ENCODE measurements at places on chromosomes 1 and 21.

DNA sequence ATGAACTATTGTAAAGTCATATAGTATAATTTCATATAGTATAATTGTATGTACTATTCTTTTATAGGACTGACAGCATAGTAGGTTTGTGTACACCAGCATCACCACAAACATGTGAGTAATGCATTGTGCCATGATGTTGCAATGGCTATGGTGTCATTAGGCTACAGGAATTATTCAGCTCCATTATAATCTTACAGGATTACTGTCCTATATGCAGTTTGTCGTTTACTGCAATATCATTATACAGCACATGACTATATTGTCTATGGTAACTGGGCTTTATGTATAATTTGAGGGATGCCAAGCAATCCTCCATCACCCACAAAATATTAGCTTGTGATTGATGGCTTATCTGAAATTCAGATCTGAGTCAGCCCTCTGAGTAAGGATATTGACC lies 54.2 kb upstream of the PBX1 start:
- no peak for DNase-seq

GRCh38 chr1:207883104-207883651 lies 27.7 kb downstream of the CD34 start:
- DNase-seq, result no peak

DNA sequence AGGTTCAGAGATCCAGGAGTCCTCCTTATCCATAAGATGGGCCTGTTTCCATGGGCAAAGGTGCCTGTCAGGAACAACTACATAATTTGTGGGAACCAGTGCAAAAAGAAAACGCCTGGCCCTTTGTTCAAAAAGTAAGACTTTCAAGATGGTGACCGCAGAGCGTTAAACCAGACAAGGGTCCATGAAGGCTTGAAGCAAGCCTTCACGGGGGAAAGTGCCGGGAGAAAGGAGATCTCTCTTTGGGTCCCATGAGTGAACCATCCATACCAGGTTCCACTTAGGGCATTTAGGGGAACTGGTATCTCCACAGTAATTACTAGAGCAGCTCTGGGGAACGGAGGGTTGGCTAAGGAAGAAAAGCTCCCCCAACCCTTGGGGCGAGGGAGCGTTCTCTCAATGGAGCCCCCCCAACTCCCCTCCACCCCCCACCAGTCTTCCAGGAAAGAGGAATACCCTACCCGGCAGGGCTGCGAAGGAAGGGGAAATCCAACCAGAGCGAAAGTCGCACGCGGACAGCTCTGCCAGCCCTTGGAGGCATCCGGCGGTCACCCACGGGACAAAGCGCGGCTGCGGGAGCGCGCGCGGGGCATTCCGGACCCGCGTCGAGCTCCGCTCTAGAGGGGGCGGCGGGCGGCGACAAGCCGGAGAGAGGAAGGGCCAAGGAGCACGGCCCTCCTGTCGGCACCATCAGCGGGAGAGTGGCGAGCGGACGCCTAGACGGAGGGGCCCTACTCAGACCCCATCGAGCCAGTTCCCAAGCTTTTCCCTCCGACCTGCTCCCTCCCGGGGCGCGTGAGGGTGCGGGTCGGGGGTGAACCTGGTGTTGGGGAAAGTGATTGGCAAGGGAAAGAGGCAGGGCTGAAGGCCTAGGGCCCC lies 687 bp upstream of the RASSF5 start:
- DNase-seq, result no peak

GRCh38 chr1:151402764-151403163 lies 3.4 kb downstream of the PSMB4 start:
- no peak for DNase-seq

- DNase-seq, result no peak
Measured at GRCh38 chr1:29634746-29635335, 398.5 kb downstream of the PTPRU start.

DNA sequence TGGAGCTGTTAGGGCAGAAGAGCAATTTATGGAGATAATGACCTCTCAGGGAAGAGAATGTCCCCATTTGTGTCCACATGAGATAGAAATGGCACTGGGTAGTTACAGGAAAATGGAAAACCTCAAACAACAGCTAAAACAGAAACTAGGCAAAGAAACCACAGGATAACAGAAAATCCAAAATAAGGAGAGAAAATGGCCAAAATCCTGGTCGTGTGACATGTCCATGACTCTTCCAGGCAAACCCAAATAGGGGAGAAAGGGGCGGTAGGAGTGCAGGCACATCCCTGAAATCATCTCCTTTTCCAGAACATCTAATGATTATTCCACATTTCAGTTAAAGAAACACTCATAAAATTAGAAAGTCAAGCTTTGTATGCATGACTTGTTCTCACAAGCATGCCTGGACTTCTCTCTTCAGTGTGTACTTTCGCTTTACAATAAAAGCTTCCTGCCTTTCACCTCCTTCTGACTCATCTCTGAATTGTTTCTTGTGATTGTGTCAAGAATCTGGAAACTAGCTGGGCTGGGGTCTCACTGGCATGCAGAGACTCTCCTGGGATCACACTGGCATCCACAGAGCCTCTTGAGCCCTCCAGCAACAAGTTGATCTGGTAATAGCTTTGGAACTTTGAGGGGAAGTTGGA lies 171.4 kb upstream of the ZP4 start:
- no peak for DNase-seq

DNA sequence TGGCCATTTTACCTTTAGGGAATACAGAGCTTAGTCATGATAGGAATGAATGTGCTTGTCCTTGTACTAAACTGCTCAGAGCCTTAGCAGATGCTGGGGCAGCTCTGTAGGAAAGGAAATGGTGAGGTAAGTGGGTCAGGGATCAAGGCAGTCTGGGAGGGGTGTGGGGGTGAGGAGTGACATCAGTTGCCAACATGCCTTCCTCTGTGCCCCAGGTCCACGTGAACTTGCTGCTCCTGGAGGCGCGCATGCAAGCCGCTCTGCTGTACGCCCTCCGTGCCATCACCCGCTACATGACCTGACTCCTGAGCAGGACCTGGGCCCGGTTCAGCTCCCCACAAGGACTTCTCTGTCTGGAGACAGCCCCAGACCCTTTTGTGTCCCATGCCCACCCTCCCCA lies 21.2 kb downstream of the SESN2 start:
- DNase-seq, result no peak

- DNase-seq, result no peak
Measured at GRCh38 chr21:27795418-27795817, 828.5 kb upstream of the ADAMTS5 start.

DNA sequence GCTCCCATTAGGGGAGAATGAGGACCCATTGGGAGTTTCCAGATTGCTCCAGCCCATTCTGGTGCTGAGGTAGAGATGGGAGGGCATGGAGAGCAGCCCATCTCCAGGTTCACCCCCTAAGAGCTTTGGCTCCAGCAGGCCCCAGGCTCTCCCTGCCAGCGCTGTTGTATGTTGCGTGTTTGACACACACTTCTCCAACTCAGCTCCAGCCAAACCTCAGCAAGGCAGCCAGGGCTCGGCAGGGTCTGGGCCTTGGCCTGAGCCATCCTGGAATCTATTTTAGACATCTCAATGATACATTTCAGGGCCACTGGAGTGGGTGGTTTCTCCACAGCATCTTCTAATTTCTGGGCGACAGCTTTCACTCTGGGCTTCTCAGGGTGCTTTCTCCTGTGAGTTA lies 117.0 kb downstream of the NAV1 start:
- no peak for DNase-seq

- no peak for DNase-seq
Measured at GRCh38 chr1:22250724-22251123, 107.8 kb upstream of the WNT4 start.

GRCh38 chr1:243850202-243850451 lies at the start of gene AKT3:
Gene AKT3 (minus strand): TSS chr1:243850243. CDS start chr1:243843170, 7,073 bp downstream.
- peak; percentile 72 for DNase-seq

GRCh38 chr21:32364796-32365195 lies 28.0 kb downstream of the URB1 start:
- no peak for DNase-seq

DNA sequence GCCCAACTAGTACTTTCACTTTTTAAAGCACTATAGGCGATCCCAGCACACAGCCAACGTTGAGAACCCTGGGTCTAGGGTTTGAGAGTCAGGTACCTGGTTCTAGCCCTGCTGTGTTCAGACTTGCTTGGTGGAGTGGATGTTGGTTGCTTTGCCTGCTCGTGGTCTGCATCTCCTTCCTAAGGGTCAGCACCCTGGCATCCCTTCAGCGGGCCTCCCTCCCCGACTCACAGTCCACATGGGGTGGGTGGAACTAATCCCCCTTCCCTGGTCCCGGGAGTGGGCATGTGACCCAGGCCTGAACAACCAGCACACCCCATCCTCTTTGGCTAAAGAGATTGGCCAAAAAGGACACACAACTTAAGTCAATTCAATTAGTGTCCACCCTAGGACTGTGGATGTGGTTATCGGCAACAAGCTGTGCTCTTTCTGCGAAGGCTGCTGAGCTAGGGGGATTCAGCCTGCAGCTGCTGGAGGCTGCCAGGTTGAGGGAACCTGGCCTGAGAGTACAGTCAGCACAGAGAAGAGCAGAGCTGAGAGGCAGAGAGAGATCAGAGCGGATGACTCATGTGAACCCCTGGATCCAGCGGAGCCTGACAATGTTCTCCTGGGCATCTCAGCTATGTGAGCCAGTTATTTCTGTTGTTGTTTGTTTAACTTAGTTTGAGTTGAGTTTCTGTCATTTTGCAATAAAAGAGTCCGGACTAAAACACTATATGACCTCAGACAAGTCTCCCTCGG lies 138.9 kb downstream of the ACTL8 start:
- no peak for DNase-seq

DNA sequence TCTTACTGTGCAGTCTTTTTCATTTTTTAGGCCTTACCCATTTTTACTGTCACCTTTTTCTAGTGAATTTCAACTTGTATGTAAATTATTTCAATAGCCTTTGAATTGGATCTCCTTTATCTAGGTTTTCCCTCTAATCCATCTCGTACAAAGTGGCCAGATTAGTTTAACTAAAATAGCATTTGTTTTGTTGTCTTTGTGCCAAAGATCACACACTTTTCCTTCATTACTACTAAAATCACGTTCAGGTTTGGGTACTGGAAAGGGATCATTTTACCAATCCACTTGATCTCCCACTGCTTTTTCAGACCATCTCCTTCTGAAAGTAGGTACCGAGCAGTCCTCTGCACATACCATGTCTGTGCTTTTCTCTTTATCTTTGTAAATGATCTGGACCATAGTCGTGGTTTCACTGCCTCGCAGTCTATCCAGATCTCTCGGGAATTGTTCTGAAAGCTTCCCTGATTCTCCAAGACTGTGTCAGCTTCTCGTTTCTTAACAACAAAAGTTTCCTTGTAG lies 20.1 kb downstream of the KDM1A start:
- DNase-seq, result no peak

GRCh38 chr1:78101514-78101913 lies 55.7 kb downstream of the GIPC2 start:
- DNase-seq, result no peak

GRCh38 chr1:173427146-173428054 lies 49.7 kb upstream of the PRDX6 start:
- no peak for DNase-seq

DNA sequence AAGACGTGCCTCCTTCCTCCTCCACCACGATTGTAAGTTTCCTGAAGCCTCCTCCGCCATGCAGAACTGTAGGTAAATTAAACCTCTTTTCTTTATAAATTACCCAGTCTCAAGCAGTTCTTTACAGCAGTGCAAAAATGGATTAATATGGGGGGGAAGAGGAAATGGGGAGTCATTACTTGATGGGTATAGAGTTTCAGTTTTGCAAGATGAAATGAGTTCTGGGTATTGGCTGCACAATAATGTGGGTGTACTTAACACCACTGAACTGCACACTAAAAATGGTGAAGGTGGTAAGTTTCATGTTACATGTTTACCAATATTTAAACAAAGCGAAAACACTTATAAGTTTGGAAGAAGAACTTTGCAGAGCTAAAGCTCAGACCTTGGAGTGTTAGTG lies 24.3 kb upstream of the DISP1 start:
- no peak for DNase-seq

DNA sequence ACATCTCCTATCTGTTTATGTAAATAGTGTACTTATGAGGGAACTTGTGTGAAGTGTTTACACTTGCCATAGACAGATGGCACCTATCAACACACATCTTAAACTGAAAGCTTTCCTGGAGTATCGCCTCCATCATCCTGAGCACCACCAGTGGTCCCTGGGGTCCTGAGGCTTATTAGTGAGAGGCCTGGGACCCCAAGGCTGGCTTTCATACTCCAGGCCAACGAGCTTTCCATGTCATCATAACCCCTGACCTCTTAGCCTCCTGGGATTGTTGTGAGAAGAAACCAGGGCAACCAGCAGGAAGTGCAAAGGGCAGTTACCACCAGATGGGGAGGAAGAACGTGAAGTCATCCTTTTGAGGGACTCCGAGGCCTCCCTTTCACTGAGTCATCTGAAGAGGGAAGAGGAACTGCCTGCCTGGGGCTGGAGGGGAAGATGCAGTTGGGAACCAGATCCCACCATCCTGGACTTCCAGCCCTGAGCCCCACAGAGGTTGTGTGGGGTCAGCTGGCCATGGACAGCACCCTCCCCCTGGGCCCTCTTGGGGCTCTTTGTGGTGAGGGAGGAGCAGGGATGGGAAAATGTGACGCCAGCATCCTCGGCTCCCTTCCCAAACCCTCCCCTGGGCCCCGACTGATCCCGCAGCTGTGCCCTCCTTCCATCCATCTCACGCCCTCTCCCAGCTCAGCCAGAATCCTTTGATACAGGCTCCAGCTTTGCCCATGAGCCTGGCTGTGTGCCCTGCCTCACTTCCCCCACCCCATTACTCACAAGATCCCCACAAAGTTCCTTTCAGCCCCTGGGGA lies 5.8 kb downstream of the INKA2 start:
- DNase-seq, result no peak

- no peak for DNase-seq
Measured at GRCh38 chr1:64122588-64122987, 80.8 kb upstream of the UBE2U start.
